ENCODE measurements at places on chromosomes 16 and 17. TPM values are rescaled to one million over a fixed set of nuclear protein-coding genes. Genes with fewer than 3 reads are reported as not detected.

CALB2 gene
- total RNA-seq = 3.6 TPM

C17orf107 gene
- total RNA-seq = 0.88 TPM

RAB26 gene
- total RNA-seq = 25.5 TPM

ATP2A1 gene
- not detected for total RNA-seq

GPRC5B gene
- 22.9 TPM for total RNA-seq

CCDC200 gene
- total RNA-seq = not detected

ST6GALNAC2 gene
- total RNA-seq = not detected

CACNG4 gene
- not detected for total RNA-seq

CHMP1A gene
- total RNA-seq = 88.3 TPM

SCGB1C2 gene
- total RNA-seq = not detected

HP gene
- total RNA-seq = not detected

Data from Peyer's patch (tissue), 4 donors.